ENCODE measurements at places on chromosomes 13 and 19.

GRCh38 chr13:46210362-46211083 lies 1.2 kb upstream of the LRRC63 start:
- DNase-seq = no peak

GRCh38 chr19:11504502-11505031 lies 1.1 kb downstream of the ZNF653 start:
- no peak for DNase-seq

- DNase-seq = peak; percentile 74
Observed at GRCh38 chr19:4811328-4812131, 20.0 kb downstream of the TICAM1 start.

DNA sequence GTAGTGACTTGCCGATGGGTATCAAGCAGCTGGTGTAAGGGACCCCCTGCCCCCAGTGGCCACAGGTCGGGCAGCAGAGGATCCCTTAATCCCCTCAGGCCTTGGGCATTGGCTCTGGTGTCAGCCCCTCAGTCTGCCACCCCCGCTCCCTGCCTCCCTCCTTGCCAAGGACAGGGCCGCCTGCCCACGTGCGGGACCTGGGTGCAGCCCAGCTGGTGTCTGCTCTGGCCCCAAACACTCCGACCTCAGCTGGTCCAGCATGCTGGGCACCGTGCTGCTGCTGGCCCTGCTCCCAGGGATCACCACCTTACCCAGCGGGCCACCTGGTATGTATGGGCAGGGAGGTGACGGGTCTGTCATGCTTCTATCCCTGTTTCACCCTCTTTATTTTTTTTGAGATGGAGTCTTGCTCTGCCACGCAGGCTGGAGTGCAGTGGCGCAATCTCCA lies at the start of gene TGFBR3L:
Gene TGFBR3L, plus strand, starts transcription at position 233 of the 448 bp plus-strand sequence.
- no peak for DNase-seq

DNA sequence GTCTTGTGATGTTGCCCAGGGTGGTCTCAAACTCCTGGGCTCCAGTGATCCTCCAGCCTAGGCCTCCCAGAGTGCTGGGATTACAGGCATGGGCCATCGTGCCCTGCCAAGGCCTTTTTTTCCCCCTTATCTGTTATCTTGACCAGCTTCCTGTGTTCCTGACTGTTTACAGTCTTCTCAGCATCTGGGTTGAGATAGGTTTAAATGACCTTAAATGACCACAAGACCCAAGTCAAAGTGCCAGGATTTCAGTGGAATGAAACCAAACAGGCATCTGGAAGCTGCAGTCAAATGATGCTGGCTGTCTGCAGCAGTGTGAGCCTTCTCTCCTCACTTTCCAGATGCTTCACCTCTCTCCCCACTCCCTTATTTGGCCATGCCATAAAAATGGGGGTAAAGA lies 114.2 kb upstream of the CLDN10 start:
- no peak for DNase-seq

- no peak for DNase-seq
Observed at GRCh38 chr13:113157929-113158747, at the start of gene PROZ. Gene PROZ, plus strand, starts transcription at chr13:113158648. Its CDS starts 13 bp downstream, at chr13:113158661.

DNA sequence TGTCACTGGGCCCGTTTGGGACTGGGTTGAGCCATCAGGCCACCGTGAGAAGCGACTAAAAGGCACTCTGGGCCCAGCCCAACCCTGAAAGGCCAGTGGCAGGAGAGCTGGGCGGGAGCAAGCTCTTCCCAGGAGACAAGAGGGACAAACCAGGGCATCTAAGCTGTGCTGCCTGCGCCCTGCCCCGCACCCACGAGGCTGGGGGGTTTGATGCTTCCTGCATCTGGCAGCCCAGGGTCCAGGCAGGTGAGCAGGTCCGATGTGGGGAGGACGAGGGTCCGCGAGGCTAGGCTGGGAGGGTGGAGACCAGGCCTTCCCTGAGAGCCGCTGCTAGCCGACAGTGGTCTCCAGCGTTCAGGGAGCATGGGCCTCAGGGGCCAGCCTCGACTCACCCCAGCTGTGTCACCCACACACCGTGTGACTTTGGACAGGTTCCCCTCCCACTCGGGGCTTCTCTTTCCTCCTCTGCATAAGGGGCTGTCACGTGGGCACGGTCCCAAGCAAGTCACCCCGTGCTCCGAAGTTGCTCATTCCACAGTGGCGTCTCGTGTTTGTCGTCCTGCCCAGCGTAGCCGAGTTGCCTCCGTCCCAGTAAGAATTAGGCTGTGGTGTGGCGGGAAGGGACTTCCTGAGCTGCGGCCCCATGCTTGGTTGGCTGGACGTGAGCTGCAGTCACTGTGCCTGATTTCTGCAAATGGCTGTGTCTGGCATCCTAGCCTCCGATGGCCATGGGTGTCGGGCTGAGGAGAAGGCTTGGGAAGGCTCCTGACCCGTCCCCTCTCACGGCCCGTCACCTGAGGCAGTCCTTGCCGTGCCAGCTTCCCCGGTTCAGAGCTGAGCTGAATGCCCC lies 15.8 kb downstream of the PLIN4 start:
- no peak for DNase-seq

GRCh38 chr19:17826508-17827056 lies 5.3 kb upstream of the INSL3 start:
- no peak for DNase-seq

- no peak for DNase-seq
Observed at GRCh38 chr19:34573226-34573864, 91.8 kb downstream of the WTIP start.

- no peak for DNase-seq
Observed at GRCh38 chr19:38057959-38058690, 151.1 kb downstream of the SIPA1L3 start.

- DNase-seq = peak; percentile 80
Observed at GRCh38 chr13:113897161-113897560, 33.3 kb upstream of the GAS6 start.

DNA sequence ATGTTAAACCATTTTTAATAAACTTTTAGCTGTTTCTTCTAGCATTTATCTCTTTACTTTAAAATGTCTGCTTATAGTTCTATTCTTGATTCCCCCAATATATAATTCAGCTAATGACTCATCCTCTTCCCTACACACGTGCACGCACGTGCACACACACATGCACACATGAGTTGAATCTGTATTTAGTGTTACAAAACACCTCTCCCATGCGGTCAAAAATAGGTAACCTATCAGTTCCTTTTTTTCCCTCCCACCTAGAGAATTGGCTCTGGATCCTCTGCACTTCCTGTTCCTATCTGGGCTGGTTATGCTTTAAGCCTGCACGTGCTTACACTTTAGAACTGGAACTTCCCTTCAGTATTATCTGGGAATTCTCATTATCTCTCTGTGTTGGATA lies 144.1 kb downstream of the PAN3 start:
- DNase-seq = no peak

GRCh38 chr13:51519771-51520216 lies 64.5 kb upstream of the WDFY2 start:
- peak; percentile 54 for DNase-seq

GRCh38 chr19:14555918-14556661 lies 15.8 kb downstream of the NDUFB7 start:
- DNase-seq = peak; percentile 43

DNA sequence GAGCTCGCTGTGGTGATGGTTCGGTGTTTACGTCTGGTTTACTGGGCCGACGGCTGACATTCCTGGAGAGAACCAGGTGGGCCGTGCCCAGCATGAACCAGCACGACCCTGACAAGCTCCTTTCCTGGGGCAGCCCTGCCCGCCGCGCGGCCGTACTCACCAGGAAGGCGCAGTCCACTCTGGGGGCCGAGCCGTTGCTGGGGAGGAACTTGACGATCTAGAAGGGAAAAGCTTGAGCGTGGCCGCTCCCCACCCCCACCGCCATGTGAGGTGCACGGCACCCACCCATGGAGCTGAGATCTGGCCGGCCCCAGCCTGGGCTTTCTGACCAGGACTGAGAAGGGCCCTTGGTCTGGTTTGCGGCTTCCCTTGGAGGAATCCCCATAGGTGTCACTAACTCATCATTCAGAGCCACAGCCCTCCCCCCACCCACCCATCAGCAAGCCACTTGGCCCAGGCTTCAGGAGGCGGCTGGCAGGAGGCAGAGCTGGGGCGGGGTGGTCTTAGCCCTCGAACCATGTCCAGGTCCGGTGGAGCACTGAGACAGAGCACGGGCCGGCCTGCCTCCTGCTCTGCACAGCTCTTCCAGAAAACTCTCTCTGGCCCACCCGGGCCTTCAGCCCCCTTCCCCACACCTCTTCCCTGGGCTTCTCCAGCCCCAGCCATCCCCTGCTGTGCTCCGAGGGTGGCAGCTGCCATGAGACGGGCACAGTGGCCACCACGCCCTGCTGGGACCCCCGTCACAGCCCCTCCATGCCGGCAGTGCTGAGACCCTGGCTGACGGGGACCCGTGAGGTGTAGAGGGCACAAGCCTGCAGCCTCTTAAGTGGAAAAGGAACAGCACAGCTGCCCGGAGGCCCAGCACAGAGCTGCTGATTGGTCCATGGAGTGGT lies 6.2 kb downstream of the ATP4B start:
- DNase-seq = no peak

DNA sequence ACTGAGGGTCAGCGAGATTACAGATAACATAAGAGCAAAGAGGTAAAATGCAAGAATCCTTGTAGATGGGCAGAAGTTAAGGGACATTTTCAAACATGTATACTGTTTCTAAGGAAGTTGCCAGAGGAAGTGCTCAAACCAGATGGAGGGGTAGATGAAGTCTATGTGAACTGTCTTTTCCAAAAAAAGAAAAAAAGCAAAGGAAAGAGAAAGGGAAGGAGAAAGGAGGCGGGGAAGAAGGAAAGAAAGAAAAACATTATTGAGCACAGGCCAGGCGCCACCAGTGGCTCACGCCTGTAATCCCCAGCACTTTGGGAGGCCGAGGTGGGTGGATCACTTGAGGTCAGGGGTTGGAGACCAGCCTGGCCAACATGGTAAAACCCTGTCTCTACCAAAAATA lies 5.3 kb downstream of the DMAC2 start:
- DNase-seq = no peak

- no peak for DNase-seq
Observed at GRCh38 chr19:14611051-14611450, 28.2 kb downstream of the CLEC17A start.

Measured in choroid plexus epithelial cell (primary cell).